ENCODE measurements at places on chromosomes 12 and 14.

DNA sequence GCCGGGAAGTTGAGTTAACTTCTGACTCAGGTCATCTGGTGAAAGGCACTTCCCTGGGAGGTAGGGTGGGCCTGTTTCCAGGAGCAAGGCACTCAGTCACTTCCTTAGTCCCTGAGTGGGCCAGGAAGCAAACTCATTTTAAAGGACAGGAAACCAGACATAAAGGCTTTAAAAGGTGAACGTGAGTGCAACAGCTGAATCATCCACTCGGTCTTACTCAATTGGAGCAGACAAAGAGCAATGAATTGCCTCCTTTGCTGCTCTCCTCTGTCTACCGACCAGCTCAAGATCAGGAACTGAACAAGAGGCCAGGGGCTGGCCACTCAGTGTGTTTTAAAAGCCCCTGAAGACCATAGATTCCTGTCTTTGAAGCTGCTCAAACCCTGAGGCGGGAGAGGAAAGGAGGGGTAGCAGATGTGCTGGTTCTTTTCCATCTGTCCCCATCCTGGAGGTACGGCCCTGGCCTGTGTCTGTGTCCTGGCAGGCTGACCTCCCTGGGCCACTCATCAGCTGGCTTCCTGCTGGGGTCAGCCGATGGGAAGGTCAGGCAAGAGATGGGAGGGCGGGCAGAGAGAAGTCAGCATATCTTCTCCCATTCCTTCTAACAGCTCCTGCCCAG lies 148.9 kb downstream of the PPM1H start:
- no peak for DNase-seq

- DNase-seq, result no peak
Observed at GRCh38 chr12:43277651-43278540, 274.1 kb downstream of the ADAMTS20 start.

GRCh38 chr12:110149086-110149660 lies 25.0 kb downstream of the IFT81 start:
- DNase-seq, result no peak

- DNase-seq, result no peak
Observed at GRCh38 chr12:53131844-53132243, 28.6 kb downstream of the SOAT2 start.

DNA sequence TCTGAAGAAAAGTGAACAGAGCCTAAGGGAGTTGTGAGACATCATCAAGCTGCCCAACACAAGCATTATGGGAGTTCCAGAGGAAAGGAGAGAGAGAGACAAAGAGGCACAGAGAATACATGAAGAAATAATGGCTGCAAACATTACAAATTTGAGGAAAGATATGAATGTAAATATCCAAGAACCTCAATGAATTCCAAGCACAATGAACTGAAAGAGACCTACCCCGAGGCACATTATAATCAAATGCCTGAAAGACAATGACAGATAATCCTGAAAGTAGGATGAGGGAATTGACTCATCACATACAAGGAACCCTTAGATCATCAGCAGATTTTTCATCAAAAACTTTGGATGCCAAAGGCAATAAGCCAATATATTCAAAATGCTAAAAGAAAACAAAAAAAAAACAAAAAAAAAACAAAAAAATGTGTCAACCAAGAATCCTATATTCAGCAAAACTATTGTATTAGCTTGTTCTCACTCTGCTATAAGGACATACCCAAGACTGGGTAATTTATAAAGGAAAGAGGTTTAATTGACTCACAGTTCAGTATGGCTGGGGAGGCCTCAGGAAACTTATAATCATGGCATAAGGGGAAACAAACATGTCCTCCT lies 37.8 kb downstream of the BCL2L14 start:
- no peak for DNase-seq

- DNase-seq, result no peak
Observed at GRCh38 chr12:3035171-3035570, 42.0 kb upstream of the TSPAN9 start.

- no peak for DNase-seq
Observed at GRCh38 chr14:36657399-36658122, 4.1 kb upstream of the PAX9 start.

GRCh38 chr12:113939867-113940266 lies 26.3 kb downstream of the RBM19 start:
- no peak for DNase-seq

DNA sequence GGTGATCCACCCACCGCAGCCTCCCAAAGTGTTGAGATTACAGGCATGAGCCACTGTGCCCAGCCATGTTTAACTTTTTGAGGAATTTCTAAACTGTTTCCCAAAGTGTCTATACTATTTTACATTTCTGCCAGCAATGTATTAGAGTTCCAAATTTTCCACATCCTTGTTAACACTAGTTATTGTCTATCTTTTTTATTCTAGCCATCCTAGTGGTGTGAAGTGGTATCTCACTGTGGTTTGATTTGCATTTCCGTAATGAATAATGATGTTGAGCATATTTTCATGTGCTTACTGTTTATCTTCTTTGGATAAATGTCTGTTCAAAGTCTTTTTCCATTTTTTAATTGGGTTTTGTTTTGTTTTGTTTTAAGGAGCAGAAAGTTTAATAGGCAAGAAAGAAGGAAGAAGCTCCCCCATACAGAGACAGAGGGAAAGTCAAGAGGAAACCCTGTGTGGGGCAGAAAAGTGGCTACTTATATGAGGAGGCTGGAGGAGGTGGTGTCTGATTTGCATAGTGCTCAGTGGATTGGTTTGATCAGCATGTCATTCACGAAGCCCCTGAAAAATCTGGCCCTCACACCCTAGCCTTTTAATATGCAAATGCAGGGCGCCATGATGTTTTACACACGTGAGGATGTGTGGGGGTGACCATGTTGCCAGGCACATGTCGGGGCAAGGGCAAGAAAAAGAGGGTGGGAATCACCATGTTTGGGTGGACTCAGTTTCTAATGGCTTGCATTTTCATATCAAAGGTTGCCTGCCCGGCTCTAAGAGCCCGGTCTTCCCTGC lies 14.9 kb downstream of the TXNRD1 start:
- no peak for DNase-seq

DNA sequence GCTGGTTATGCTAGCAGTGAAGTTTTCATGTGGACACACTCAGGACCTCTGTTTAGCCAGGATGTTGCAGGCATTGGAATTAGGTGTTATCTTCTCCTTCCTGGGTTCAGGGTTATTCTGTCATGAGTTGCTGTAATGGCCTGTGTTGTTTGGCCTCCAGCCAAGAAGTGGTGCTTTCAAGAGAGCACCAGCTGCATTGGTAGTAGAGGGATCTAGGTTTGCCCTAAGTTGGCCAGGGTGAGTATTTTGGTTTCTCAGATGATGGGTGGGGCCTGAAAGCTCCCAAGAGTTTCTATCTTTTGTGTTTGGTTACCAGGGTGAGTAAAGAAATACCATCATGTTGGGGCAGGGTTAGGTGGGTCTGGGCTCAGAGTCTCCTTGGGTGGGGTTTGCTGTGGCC lies 2.7 kb upstream of the GZMH start:
- no peak for DNase-seq

DNA sequence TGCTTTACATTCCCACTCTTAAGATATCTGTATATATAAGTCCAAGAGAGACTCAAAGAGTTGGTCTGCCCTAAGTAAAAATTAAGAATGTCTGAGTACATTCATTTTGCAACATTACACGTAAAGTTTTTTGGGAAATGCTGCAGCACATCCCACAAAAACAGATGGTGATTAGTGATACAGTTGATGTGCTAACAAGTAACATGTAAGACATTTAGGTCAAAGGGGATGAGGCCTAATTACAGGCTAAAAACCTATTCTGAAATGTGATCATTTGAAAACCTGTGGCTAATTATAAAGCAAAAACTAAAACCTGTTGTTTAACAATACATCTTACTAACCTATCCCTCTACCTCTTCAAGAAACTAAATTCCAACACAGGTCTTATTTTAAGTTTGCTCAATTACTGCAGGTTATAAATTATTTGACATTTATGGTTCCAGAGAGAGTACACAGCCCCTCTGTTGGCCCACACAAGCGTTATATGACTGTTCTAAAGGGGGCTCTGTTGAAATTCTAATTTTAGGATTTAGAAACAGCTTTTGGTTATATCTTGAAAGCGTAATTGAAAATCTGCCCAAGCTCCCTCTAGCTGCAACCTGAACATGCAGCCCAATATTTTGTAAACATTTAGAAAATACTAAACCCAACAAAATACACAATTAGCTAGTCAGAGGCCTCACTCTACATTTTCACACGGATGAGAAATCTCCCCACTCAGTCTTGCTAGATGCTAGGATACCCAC lies 42.9 kb downstream of the BRAP start:
- DNase-seq, result no peak

- no peak for DNase-seq
Observed at GRCh38 chr12:4211372-4211771, 62.2 kb upstream of the CCND2 start.

GRCh38 chr12:80952443-80952842 lies 14.7 kb upstream of the LIN7A start:
- DNase-seq, result no peak

DNA sequence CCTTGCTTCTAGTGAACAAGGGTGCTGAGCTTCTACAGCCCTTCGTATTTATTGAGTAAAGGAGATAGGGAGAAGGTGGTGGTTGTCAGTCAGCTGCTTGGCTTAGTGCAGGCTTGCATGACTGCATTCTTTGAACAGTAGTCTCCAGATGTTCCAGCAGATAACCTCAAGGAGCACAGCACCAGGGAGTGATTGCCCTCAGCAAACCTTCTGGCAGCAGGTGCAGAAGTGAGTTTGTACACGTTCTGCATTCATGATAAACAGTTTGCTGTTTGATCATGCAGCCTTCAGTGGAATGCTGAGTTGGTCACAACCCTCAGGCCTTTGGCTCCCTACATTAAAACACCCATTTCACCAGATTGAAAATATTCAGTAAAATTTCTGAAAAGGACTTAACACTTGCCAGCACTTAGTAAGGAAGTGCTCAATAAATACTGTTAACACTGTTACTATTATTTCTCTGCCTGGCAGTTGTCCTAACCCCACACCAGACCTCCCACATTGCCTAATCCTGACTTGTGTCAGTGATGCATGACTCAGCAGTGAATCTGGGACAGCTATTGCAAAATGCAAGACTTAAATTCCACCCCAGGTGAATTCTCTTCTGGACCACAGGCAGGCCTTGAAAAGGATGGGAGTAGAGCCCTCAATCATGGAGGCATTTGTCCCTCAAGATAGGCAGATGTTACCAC lies 18.9 kb upstream of the CARMIL3 start:
- DNase-seq, result no peak

DNA sequence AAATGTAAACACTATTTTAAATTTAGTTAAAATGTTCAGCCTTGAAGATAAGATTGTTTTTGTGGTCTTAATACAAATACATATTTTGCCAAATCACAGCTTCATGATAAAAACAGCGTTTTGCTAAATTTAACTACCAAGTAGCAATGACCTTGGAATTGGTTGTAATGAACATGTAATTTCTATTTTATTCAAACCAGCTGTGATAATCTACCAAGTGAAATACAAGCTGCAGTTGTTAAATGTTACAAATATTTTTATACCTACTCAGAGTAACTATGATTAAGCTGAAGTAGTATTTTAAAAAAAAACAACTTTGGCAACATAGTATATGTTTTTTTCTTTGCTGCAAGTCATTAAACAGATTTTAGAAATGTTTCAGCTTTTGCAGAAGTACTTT lies 96.2 kb downstream of the CPSF2 start:
- DNase-seq, result no peak

DNA sequence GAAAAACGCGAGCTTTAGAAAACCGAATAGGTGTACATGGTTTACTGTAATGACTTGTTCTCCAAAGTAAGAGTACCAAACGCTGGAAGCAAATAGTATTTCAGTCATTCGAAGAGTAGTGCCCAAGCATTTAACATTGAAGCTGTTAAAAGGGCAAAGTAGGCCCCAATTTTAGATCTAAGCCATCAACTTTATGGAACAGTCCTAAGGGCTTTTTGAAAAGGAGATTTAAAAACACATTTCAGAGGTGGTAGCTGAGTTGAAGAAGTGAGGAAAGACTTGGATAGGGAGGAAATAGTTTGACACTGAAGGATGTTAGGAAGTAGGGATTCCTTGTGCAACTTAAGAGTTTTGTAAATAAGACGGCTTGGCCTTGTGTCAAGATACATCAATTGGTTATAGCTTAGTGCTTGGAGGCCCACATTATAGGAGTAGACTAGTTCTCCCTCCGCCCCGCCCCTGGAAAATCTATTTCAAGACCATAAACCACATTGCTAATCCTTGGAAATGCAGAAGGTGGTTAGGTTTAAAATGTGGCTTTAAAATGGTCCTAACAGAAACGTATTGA lies 783 bp upstream of the TUBA1B start:
- DNase-seq, result no peak

GRCh38 chr14:50955373-50956043 lies 11.2 kb upstream of the PYGL start:
- DNase-seq, result no peak

- no peak for DNase-seq
Observed at GRCh38 chr14:75175677-75176141, 703 bp downstream of the TMED10 start.

- no peak for DNase-seq
Observed at GRCh38 chr14:33539918-33540357, 410.9 kb downstream of the EGLN3 start.

- DNase-seq, result no peak
Observed at GRCh38 chr12:77401770-77402081, 336.4 kb upstream of the E2F7 start.

GRCh38 chr12:120971299-120972180 lies 6.8 kb upstream of the HNF1A start:
- DNase-seq, result no peak

DNA sequence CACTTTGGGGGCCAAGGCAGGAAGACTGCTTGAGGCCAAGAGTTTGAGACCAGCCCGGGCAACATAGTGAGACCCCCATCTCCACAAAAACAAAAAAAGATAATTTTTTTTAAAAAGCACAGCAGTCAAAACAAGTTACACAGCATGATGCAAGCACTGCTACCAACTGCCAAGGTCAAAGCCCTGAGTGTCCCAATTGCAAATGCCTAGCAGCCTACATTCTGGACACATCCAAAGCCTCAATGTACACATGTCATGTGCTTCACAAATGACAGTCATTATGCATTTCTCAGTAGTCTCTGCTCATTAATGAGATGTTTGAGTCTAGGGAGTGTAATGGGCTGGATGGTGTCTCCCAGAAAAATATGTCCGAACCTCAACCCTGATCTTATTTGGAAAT lies 113.7 kb upstream of the CCND2 start:
- no peak for DNase-seq

GRCh38 chr12:91718326-91718725 lies 427.3 kb downstream of the BTG1 start:
- DNase-seq, result no peak

GRCh38 chr12:78143717-78144116 lies 313.0 kb downstream of the NAV3 start:
- DNase-seq, result no peak

DNA sequence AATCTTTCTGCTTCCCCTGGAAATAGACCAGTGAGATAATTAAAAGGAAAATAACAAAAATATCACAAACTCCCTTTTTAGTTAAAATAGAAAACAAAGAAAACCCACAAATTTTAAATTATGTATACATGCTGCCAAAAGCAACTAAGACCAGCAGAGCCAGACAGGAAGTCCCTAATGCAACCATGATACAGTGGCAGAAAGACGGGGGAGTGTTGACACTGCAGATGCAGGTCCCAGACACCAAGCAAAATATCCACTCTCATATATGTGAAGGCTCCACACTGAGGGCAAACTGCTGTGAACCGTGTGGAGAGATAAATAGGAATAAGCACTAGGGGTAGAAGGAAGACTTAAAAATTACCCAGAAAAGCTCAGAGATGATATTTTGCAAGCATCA lies 401.0 kb downstream of the BTG1 start:
- DNase-seq, result no peak

All from activated CD4-positive, CD25-positive, alpha-beta regulatory T cell treated with anti-CD3 and anti-CD28 coated beads, Interleukin-2, amount 50 U/mL, for 16 hours (primary cell).